ENCODE measurements at places on chromosomes 4 and X. TPM values are rescaled to one million over a fixed set of nuclear protein-coding genes. Genes with fewer than 3 reads are reported as not detected.

DNA sequence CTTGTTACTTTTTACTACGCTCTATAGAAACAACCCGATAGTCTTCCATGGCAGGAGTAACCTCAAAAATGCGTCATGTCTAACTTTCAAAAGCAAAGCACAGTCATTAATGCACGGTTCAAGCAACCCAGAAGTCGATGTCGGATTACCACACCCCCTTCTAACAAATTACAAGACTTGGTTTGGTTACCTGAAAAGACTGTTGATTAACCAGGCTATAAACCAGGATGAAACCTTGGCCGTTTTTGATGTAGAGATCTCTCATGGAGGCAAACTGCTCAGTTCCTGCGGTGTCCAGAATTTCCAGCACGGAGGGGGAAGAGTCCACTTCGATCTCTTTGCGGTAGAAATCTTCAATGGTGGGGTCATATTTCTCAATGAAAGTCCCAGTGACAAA is 2.4 kb downstream of the RAP2C start:
- no peaks in the 10 kb centered on the region for H3K36me3 ChIP-seq
- peak overlapping the region; percentile 97 for H3K27ac ChIP-seq
- H3K27me3 ChIP-seq = no peaks in the 10 kb centered on the region
- no peak for DNase-seq
- peak overlapping the region; percentile 88 for H3K4me3 ChIP-seq

Gene SPP1
- 344 TPM for total RNA-seq

GRCh38 chr4:145216535-145216934 is 36.1 kb upstream of the OTUD4 start:
- no peak overlapping the region for H3K27ac ChIP-seq
- H3K36me3 ChIP-seq = no peaks in the 10 kb centered on the region
- H3K4me3 ChIP-seq = no peak overlapping the region
- no peak for DNase-seq
- no peaks in the 10 kb centered on the region for H3K27me3 ChIP-seq
- no peaks in the 10 kb centered on the region for H3K4me1 ChIP-seq

DNA sequence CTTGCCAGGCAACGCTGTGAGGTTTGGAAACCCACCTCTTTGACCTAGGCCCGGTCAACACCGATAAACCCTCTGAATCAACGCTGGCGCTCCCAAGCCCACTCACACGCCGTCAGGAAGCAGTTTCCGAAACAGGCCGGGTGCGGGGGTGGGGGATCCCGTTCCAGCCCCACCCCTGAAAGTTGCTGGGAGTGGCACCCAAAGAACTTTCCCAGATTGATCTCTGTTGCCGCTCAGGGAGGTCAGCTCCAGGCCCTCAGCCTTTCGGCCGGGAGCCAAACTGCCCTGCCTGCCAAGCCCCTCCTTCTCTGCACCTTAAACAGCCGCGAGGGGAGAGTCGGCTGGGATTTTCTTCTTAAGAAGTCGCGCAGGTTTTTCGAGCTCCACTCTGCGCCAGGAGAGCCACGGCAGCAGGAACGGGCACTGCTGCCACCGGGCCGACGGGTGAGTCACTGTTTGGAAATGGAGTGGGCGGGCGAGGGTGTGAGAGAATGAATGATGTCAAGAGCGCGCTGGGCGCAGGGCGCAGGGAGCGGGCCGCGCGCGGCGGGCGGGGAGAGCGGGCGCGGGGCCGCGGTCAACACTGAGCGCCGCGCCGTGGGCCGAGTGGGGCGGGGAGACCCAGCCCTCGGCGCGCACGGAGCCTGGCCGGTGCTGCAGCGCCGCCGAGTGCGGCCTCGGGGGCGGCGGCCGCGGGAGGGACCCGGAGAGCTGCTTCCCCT is at the start of gene SGMS2:
SGMS2 (plus strand) TSS at position 583 of the 722 bp plus-strand sequence. CDS start 70,622 bp downstream, outside the sequence.
- no peaks in the 10 kb centered on the region for H3K36me3 ChIP-seq
- peak; percentile 80 for DNase-seq
- H3K27me3 ChIP-seq = no peaks in the 10 kb centered on the region
- H3K27ac ChIP-seq = peak within 1 kb of the TSS; percentile 79
- peaks cover 32% of the 10 kb centered on the region for H3K4me1 ChIP-seq

DNA sequence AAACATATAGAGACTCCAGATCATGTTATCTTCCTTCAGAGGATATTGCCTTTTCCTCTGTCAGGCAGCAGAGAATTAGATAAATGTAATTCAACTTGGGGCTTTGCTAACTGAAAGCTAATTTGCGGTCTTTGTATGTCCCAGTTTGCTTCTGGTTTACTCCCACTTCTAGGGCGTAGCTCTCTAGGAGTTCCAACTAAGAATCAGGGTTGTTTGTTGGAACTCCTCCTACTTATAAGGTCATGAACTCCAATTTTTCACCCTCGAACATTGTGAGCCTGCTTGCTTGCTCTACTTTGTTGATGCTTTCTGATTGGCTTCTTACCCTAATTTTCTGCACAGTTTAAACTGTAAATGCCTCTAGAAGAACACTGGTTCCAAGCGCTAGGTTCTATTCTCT is 66.1 kb downstream of the FMR1NB start:
- H3K36me3 ChIP-seq = no peaks in the 10 kb centered on the region
- DNase-seq = no peak
- H3K4me3 ChIP-seq = no peak overlapping the region
- H3K4me1 ChIP-seq = no peaks in the 10 kb centered on the region
- H3K27me3 ChIP-seq = no peaks in the 10 kb centered on the region

DNA sequence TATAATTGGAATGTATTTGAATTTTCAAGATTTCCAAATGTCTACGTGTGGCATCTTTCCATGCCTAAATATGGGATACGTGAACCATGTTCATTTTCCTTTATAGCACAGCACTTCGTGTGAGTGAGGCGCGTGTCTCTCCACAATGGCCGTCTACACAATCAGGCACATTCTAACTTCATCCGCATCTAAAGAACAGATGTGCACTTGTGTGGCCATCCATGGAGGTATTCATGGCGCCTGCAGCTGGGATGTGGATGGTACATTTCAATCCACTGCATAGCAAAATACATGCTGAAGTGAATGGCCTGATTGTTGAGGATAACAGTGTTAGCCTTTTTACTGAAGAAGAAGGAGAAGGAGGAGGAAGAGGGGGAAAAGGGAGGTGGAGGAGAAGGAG is 34.5 kb upstream of the TRIM2 start:
- no peaks in the 10 kb centered on the region for H3K36me3 ChIP-seq
- peaks cover 14% of the 10 kb centered on the region for H3K4me1 ChIP-seq
- no peak for DNase-seq
- no peaks in the 10 kb centered on the region for H3K27me3 ChIP-seq

GRCh38 chrX:21779095-21779494 is 21.2 kb upstream of the SMPX start:
- H3K27ac ChIP-seq = no peak overlapping the region
- DNase-seq = no peak
- no peaks in the 10 kb centered on the region for H3K4me1 ChIP-seq
- H3K27me3 ChIP-seq = no peaks in the 10 kb centered on the region
- no peak overlapping the region for H3K4me3 ChIP-seq

Gene CEP44
- 27.4 TPM for total RNA-seq

DNA sequence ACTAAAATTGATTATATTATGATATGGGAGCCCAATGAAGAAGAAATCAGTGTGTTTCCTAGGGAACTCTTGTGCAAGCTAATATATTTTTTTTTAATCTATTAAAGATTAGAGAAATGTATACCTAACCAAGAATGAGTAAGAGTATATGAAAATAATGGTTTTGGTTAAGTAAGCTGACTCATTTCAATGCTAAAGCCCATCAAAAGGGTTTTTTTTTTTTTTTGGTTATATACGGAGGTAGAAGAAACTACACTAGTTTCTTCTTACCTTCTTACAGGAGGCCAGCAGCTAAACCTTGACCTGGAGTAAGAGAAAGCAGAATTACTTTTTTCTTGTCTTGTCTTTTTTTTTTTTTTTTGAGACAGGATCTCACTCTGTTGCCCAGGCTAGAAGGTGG is 27.5 kb downstream of the RUFY3 start:
- H3K4me1 ChIP-seq = no peaks in the 10 kb centered on the region
- no peaks in the 10 kb centered on the region for H3K27me3 ChIP-seq
- H3K27ac ChIP-seq = no peak overlapping the region

- DNase-seq = no peak
- no peaks in the 10 kb centered on the region for H3K4me1 ChIP-seq
- H3K36me3 ChIP-seq = no peaks in the 10 kb centered on the region
Measured at GRCh38 chr4:124997991-124998390, 285.5 kb upstream of the ANKRD50 start.

Gene CTAG2
- not detected for total RNA-seq

DNA sequence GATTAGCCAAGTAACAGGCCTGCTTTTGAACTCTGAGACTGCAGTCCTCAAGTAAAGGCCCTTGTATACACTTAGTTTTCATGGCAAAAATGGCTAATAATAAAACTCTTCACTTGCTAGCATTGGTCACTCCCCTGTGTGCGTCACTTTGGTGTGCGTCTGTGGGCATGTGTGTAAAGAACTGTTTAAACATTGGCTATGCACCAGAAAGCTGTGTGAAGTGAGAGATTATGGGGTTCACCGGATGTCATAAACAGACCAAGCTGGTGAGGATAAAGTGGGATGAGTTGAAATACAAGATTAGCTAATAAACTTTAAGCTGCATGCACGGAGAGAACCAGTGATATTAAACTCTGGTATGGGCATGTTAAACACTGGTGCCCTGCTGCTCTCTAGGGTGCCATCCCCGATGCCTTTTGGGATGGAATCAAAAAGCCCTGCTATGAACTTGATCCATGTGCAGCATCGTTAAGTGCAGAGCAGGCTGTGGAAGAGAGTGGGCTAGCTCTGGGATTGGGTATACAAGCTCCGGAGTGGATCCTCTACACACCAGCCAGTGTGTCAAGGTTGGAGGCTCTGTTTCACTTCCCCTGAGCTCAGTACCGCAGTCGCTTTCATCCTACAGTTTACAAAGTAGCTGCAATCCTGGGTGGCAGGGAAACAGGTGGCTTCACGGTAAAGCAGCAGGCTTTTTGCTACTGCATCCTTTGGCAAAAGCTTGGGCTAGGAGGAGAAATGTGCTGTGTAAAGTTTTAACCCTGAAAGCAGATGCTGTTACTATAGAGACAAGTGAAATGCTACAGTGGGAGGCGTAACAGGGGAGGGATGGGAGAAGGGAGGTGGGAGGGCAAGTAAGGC is 108.3 kb upstream of the SLC4A4 start:
- no peaks in the 10 kb centered on the region for H3K27me3 ChIP-seq
- DNase-seq = no peak
- no peaks in the 10 kb centered on the region for H3K36me3 ChIP-seq
- peak overlapping the region; percentile 24 for H3K4me3 ChIP-seq

DNA sequence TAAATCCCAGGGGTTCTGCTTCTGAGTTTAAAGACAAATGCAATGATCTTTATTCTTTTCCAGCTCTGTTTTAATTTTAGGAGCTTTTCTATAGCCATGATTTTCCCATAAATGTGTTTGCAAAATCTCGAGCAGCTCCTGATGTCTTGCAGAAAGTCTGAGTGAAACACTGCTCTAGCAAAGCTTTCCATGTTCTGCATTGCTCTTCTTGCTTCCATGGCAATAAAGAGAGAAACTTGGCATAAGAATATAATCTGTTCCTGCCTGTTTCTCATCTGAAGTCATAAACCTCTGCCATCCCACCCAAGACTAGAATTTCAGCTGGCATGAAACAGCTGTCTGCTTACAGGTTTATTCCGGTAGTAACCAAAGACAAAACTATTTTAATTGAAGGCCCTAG is 254.5 kb downstream of the SPRY1 start:
- no peaks in the 10 kb centered on the region for H3K4me1 ChIP-seq
- H3K27me3 ChIP-seq = no peaks in the 10 kb centered on the region
- H3K36me3 ChIP-seq = no peaks in the 10 kb centered on the region
- H3K4me3 ChIP-seq = no peak overlapping the region
- DNase-seq = no peak

DNA sequence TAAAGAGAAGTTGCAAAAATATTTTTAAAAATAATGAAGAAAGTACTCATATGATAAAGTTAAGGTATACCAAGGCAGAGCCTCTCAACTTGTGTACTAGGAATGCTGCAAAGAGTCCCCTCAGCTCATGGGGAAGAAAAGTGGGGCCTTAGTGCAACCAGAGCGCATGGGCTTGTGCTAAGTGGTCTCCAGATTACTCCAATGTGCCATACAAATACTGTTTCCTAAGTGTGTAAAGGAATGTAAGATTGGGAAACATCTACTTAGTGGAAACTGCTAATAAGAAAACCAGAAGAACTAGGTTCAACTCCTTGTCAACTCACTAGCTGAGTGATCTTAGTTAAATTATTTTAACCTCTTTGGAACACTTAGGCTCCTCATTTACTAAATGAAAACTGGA is 39.1 kb downstream of the NAF1 start:
- H3K27ac ChIP-seq = no peak overlapping the region
- H3K4me3 ChIP-seq = no peak overlapping the region
- no peaks in the 10 kb centered on the region for H3K4me1 ChIP-seq
- H3K27me3 ChIP-seq = no peaks in the 10 kb centered on the region

Gene SATL1
- total RNA-seq = not detected

GRCh38 chr4:27278615-27279375 is 418.2 kb downstream of the STIM2 start:
- H3K4me3 ChIP-seq = no peak overlapping the region
- no peak overlapping the region for H3K27ac ChIP-seq
- H3K4me1 ChIP-seq = no peaks in the 10 kb centered on the region

GRCh38 chrX:43716696-43717095 is 60.6 kb downstream of the MAOA start:
- no peaks in the 10 kb centered on the region for H3K36me3 ChIP-seq
- H3K27me3 ChIP-seq = no peaks in the 10 kb centered on the region
- H3K4me3 ChIP-seq = no peak overlapping the region
- H3K4me1 ChIP-seq = no peaks in the 10 kb centered on the region
- no peak overlapping the region for H3K27ac ChIP-seq

- H3K27ac ChIP-seq = no peak overlapping the region
- no peaks in the 10 kb centered on the region for H3K36me3 ChIP-seq
- H3K27me3 ChIP-seq = no peaks in the 10 kb centered on the region
- H3K4me1 ChIP-seq = no peaks in the 10 kb centered on the region
Measured at GRCh38 chr4:15755321-15756155, 22.6 kb upstream of the CD38 start.

Gene JAKMIP1
- 1.7 TPM for total RNA-seq

GRCh38 chr4:96649536-96649935 is 809.6 kb downstream of the PDHA2 start:
- no peaks in the 10 kb centered on the region for H3K4me1 ChIP-seq
- H3K4me3 ChIP-seq = no peak overlapping the region
- H3K27ac ChIP-seq = no peak overlapping the region
- DNase-seq = no peak

- H3K27me3 ChIP-seq = no peaks in the 10 kb centered on the region
- H3K36me3 ChIP-seq = no peaks in the 10 kb centered on the region
- DNase-seq = peak; percentile 15
- H3K4me1 ChIP-seq = no peaks in the 10 kb centered on the region
- H3K27ac ChIP-seq = no peak overlapping the region
Measured at GRCh38 chrX:24081661-24082154, 27.0 kb downstream of the EIF2S3 start.

Gene DCAF8L2
- not detected for total RNA-seq

Gene IL9R
- total RNA-seq = not detected

Gene TBC1D8B
- total RNA-seq = 10.3 TPM

Gene GC
- not detected for total RNA-seq

- H3K36me3 ChIP-seq = no peaks in the 10 kb centered on the region
- DNase-seq = no peak
- H3K27me3 ChIP-seq = no peaks in the 10 kb centered on the region
Measured at GRCh38 chrX:19857131-19857530, 30.3 kb downstream of the SH3KBP1 start.

All from tibial nerve (tissue), 4 donors.